ENCODE measurements at places on chromosomes 16 and 17.
A peak's percentile ranks its signal among the peaks of the same experiment; 100 is the strongest.

DNA sequence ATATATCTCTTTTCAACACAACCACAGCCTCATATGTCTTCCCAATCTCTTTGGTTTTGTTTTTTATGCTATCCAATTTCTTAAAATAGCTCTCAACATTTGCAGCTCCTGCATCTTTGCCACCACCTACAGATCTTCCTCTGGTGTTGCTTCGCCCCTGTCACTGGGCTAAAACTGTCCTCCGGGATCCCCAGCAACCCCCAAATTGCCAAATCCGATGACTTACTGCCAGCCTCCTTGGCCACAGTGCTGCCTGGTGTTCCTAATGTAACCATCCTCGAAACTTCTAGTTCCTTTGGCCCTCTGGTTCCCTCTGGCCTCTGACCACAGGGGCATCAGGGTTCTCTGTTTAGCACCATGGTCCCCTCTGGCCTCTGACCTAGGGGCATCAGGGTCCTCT is 70.8 kb downstream of the ELAC2 start:
- no peak for DNase-seq
- no peaks in the 10 kb centered on the region for H3K36me3 ChIP-seq

DNA sequence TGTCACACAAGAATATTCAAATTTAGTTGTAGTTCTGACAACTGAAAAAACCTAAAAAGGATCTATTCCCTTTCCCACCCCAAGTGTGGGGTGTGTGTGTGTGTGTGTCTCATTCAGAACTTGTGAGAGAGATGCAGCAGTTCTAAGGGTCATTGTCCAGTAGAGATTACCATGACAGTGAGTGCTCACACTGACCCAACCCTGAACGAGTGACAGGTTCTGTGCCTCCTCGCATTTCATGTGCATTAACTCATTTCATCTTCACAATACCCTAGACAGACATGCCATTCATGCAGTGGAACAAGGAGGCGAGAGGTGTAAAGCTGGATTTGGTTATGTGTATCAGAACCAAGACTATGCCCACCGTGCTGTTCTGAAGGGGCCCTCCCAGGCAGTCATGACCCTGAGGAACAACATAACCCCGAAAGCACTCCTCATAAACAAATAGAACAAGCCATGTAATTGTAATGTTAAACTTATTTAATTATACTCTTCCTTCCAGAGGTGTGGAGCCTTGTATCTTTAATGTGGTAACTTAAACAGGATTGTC is 102.1 kb downstream of the CLEC16A start:
- peaks cover 21% of the 10 kb centered on the region for H3K36me3 ChIP-seq
- H3K27me3 ChIP-seq: no peaks in the 10 kb centered on the region
- peak overlapping the region; percentile 72 for H3K27ac ChIP-seq
- no peak overlapping the region for H3K4me3 ChIP-seq
- no peak for DNase-seq

- H3K27me3 ChIP-seq: no peaks in the 10 kb centered on the region
- DNase-seq: no peak
- no peak overlapping the region for H3K27ac ChIP-seq
- no peak overlapping the region for H3K4me3 ChIP-seq
- H3K36me3 ChIP-seq: peaks cover 49% of the 10 kb centered on the region
- peaks cover 48% of the 10 kb centered on the region for H3K4me1 ChIP-seq
Measured at GRCh38 chr17:46929413-46929812, 6.5 kb downstream of the GOSR2 start.

- DNase-seq: no peak
- H3K27ac ChIP-seq: no peak overlapping the region
- H3K4me1 ChIP-seq: no peaks in the 10 kb centered on the region
- no peaks in the 10 kb centered on the region for H3K27me3 ChIP-seq
- no peaks in the 10 kb centered on the region for H3K36me3 ChIP-seq
Measured at GRCh38 chr16:30621765-30622164, 11.6 kb upstream of the ZNF689 start.

GRCh38 chr17:69235338-69236058 is 6.9 kb upstream of the ABCA10 start:
- no peak for DNase-seq
- no peaks in the 10 kb centered on the region for H3K27me3 ChIP-seq

GRCh38 chr17:16938031-16938430 is 33.9 kb downstream of the TNFRSF13B start:
- H3K27me3 ChIP-seq: no peaks in the 10 kb centered on the region
- H3K27ac ChIP-seq: no peak overlapping the region
- no peak overlapping the region for H3K4me3 ChIP-seq
- H3K4me1 ChIP-seq: no peaks in the 10 kb centered on the region

DNA sequence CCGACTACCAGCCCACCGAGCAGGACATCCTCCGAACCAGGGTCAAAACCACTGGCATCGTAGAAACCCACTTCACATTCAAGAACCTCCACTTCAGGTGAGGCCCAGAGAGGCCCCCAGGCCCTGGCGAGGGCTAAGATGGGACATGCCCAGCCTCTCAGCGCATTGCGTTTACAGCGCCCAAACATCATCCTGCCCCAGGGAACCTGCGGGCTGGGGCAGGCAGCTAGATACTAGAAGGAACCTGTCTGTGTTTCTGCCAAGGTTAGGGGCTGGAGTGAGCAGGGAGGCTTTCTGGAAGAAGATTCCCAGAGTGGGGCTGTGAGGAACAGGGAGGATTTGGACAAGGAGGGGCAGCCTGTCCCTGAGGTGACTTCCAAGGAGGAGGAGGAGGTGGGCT is 90.6 kb downstream of the AMFR start:
- H3K27me3 ChIP-seq: no peaks in the 10 kb centered on the region
- DNase-seq: no peak
- peak overlapping the region; percentile 38 for H3K27ac ChIP-seq
- H3K4me3 ChIP-seq: no peak overlapping the region

- peak overlapping the region; percentile 67 for H3K27ac ChIP-seq
- H3K4me3 ChIP-seq: no peak overlapping the region
- peaks cover 32% of the 10 kb centered on the region for H3K4me1 ChIP-seq
- no peaks in the 10 kb centered on the region for H3K36me3 ChIP-seq
Measured at GRCh38 chr16:72847187-72848027, 200.5 kb downstream of the ZFHX3 start.

GRCh38 chr17:61361084-61361483 is 38.6 kb upstream of the TBX2 start:
- DNase-seq: no peak
- H3K27me3 ChIP-seq: no peaks in the 10 kb centered on the region
- no peak overlapping the region for H3K4me3 ChIP-seq
- no peak overlapping the region for H3K27ac ChIP-seq
- H3K36me3 ChIP-seq: no peaks in the 10 kb centered on the region
